ENCODE measurements at places on chromosomes 3 and 15.

- DNase-seq, result peak; percentile 25
Measured at GRCh38 chr3:136819731-136820679, 1.1 kb downstream of the SLC35G2 start.

GRCh38 chr3:127660621-127661251 lies 12.0 kb upstream of the ABTB1 start:
- DNase-seq, result no peak

DNA sequence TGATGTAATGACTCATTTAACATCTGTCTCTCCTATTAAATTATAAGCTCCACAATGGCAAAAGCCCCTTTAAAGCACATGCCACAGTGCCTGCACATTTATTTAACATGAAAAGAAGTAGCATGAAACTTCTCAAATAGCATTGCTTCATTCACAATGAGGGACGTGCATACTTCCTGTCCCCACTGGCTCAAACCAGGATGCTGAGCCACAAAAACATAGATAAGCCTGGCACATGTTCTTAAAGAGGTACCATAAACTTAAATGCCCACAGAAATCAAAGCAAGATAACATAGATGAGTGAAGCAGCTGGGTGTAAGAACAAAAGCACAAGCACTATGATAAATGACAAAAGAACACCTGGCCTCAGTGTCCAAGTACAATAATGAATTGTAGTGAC lies 3.8 kb downstream of the TP53BP1 start:
- DNase-seq, result peak; percentile 38

DNA sequence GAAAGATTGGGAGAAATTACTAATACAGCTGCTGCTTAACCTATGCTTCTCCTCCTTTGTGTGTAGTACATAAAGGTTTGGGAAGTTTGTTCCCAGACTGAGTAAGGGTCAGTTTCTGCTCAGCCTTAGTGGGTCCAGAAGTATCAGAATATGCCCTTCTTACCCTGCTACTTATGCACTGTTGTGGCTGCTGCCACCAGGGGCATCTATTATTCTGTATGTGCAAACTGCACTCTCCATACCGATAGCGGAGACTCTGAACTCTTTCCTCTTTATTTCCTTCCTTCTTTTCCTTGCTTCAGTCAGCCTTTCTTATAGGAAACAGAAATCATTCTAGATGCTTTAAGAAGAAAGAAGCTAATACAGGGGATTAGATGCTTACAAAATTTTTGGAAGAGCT lies 4.0 kb downstream of the NEDD4 start:
- no peak for DNase-seq

GRCh38 chr3:38459499-38460048 lies 5.9 kb downstream of the ACVR2B start:
- no peak for DNase-seq

GRCh38 chr3:48750856-48751255 lies 33.8 kb upstream of the IP6K2 start:
- DNase-seq, result no peak

DNA sequence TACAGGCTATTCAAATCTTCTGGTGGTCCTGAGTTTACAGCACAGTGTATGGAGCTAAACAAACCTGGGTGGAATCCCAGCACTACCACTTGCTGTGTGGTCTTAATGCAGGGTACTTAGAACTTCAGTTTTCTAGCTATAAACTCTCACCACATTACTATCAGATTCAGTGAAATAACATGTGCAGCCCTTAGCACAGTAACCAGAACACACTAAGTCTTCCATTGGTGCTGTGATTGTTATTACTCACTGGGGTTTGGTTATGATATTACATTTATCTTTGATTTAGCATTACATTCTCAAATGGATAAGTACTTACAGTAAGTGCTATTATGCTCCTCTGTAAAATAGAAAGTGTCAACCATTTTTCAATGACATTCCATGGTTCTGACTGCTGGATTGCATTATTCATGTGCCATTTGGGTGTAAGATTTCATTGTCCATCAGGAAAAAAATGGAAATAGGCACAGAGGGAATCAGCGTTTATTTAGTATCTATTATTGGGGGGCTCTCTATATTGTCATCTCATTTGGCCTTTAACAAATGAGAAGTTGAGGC lies 81.9 kb downstream of the PDE8A start:
- no peak for DNase-seq

- DNase-seq, result no peak
Measured at GRCh38 chr3:187520027-187520945, 149.9 kb downstream of the SST start.

- DNase-seq, result no peak
Measured at GRCh38 chr3:131453533-131453932, 49.2 kb downstream of the MRPL3 start.

- DNase-seq, result no peak
Measured at GRCh38 chr3:178343433-178344038, 192.7 kb upstream of the KCNMB2 start.

GRCh38 chr3:158685159-158685558 lies 12.7 kb upstream of the LXN start:
- DNase-seq, result no peak

- no peak for DNase-seq
Measured at GRCh38 chr15:72197460-72198355, at the start of gene GRAMD2A. Gene GRAMD2A, minus strand, starts transcription at chr15:72197787.

- DNase-seq, result peak; percentile 80
Measured at GRCh38 chr3:17579289-17580031, 163.0 kb downstream of the TBC1D5 start.

DNA sequence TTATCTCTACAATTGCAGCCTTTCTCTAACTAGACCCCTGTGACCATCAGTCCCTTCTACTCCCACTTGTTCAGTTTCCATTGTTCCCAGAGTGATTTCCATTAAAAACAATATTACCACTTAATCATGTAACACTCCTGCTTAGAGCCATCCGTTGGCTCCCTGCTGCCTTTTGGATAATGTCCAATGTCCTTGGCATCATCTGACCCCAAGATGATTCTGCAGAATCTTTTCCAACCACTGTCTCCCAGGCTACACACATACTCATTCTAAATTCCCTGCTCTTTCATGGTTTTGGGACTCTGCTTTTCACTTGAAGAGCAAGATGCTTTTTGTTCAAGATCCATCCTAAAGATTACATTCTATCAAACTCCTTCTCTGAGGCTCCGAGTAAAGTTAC lies 7.1 kb downstream of the KCNH8 start:
- no peak for DNase-seq

GRCh38 chr3:184801241-184801785 lies 10.7 kb upstream of the VPS8 start:
- no peak for DNase-seq

- DNase-seq, result no peak
Measured at GRCh38 chr3:55823001-55823400, 335.9 kb upstream of the WNT5A start.

- DNase-seq, result no peak
Measured at GRCh38 chr3:26104851-26105251, 315.0 kb downstream of the OXSM start.

- no peak for DNase-seq
Measured at GRCh38 chr3:122789585-122790273, 3.9 kb downstream of the HSPBAP1 start.

- no peak for DNase-seq
Measured at GRCh38 chr3:82122554-82123345, 361.3 kb upstream of the GBE1 start.

DNA sequence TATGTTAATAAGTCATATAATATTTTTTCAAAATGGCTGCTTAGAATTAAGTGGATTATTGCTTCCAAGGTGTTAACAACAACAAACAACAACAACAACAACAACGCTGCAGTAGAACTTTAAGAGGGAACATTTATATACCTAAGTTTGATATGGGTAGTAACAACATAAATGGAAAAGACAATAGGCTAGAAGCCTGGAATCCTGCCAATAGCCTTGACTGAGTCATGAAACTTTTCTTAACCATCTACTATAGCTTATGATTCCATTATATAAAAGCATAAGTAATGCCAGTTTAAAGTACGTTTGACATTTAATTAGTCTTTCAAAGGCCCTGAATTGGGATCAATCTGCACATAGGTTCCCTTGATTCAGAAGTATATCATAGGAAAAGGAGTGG lies 31.2 kb downstream of the SATB1 start:
- peak; percentile 16 for DNase-seq

DNA sequence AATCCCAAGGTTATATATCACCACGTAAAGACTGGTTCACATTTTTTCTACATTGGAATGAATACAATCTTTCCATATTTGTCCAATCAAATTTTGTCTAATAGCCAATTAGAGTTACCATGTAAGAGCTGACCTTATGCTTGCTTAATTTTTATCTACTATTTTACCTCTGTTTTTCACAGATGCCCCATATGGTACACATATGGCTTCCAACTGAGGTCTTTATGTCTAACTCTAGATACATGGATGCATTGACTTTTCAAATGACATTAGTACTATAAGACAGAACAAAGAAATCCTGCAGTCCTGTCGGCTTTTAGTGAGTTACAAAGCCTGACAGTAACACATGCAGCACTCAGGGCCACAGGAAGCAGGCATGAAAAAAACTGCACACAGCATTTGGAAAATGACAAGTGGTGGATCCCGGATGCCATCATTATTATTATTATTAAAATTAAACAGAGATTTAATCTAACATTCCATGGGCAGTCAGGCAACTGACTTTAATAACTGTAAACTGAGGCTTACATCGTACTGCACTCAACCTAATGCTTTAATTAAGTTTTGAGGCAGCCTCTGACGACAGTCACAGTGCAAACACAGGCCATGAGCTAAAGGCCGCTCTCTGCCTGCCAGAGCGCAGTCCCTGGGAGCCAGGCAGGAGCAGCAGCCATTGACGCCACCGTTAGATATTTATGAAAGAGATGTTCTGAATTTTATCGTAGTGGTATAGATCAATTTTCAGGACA lies 113.9 kb upstream of the TMCO5A start:
- no peak for DNase-seq

- no peak for DNase-seq
Measured at GRCh38 chr15:36896949-36897348, 203.4 kb downstream of the MEIS2 start.

GRCh38 chr15:41695750-41696436 lies 35.7 kb downstream of the MGA start:
- peak; percentile 79 for DNase-seq

DNA sequence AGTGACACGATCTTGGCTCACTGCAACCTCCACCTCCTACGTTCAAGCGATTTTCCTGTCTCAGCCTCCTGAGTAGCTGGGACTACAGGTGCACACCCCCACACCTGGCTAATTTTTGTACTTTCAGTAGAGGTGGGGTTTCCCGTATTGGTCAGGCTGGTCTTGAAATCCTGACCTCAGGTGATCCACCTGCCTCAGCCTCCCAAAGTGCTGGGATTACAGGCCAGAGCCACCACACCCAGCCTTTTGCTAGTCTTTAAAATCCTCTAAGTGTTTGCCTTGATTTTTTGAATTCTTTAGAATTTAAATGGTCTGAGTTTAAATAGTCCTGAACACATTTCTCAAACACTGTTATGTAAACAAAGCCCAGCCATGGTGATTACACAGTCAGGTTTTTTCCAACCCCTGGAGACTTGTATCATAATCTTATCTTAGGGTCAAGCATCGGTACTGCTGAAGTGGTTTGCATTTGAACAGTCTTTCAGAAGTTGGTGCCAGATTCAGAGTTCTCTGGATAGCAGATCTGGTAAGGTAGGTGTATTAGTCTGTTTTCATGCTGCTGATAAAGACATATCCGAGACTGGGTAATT lies 28.2 kb upstream of the PIAS1 start:
- DNase-seq, result no peak

DNA sequence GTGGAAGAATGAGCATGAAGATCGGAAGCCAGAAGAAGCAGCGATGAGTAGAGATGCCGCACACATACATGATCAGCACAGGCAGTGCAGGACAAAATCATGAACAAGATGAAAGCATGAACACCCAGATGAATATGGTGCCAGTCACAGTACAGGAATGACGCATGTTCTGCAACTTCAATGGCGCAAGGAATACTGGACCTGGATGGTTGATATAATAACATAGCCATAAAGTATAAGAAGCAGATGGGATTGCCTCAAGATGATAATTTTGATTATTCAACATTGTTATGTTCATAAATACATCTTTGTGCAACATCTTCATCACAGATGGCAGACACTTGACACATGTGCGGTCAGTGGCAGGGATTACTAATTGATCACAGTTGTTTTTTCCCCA lies 59.7 kb upstream of the SLCO3A1 start:
- no peak for DNase-seq

DNA sequence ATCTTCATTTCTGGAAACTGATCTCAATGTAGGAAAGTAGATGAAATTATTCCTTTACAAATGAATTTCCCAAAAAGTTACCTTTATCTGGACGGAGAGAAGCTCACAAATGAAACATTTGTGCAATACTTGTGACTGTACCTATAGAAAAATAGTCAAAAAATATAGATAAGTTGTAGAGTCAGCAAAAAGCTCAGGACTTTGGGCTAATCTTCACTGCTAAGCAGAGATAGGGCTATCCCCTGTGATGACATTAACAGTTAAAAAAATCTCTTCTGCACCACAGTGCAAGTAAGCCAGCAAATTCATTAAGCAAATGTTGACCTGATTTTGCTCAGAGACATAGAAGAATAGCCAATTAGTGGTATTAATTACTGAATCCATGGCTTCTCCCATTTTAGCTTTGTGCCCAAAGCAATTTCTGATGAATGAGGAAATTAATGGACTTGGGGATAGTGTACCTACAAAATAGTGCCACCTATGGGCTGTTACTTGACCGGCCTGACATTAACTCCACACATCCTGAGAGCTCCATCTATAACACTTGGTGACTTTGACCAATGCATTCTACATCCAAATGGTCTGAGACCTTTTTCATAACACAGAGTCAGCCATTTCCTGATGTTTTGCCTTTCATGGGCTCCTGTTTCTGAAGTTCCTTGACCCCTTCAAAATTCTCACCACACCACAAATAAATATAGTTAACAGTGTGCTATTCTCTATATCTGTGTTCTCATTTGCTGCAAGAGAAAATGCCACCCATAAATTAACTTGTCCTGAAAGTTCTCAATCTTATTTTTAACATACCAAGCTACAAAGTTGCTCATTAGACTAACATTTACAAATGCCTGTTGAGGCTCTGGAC lies 105.0 kb downstream of the SSR3 start:
- peak; percentile 16 for DNase-seq

GRCh38 chr15:99958426-99959097 lies 225.3 kb upstream of the LYSMD4 start:
- DNase-seq, result no peak

DNA sequence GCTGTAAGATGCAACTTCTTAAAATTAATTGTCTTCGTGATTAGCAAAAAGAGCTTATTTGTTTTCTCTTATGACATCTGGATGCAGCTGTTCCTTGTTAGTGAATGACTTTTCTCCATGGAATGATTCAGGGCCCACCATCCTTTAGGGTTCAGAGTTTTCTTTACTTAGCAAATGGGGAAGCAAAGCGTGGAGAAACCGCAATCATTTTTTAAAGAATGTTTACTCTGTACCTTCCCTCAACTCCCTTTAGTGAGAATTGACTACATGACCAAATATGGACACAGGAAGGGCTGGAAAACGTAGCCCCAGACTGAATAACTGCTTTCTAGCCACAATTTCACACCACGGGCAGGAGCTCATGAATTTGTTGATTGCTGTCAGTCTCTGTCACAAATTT lies 130.1 kb downstream of the EDEM1 start:
- DNase-seq, result no peak
